ENCODE measurements at places on chromosomes 3 and 15.
A peak's percentile ranks its signal among the peaks of the same experiment; 100 is the strongest.

GRCh38 chr15:84033793-84034553 lies 201.6 kb upstream of the GOLGA6L4 start:
- DNase-seq, result no peak

DNA sequence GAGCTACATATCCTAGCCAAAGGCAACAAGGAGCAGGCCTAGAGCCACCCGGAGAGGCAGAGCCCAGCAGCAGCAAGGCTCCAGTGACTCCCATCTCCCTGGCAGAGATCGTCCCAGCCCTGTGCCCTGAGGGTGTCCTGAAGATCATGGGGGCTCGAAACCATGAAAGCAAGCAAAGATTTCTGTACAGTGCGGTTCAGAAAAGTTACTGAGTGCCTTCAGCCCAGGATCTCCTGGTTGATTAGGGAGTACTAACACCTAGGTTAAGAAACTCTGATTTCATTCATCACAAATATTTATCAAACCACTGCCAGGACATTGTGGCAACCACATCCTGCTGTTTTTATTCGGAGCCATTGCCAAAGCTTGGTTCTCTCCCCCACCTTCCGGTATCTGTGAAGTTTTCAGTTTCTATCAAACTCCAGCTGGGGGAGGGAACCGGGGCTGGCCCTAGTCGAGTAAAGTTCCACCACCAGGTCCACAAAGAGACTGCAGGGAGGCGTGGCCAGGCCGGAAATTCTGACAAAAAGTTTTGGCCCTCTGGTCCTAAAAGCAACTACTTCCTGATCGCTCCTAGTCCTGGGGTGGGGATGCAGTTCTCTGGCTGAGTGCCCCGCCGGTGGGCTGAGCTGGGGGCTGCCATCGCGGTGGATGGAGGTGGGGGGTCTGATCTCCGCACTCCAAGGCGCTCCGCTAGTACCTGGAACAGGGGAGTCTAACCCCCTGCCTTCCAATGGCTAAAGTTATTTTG lies 1.2 kb downstream of the RAB43 start:
- DNase-seq, result peak; percentile 96

GRCh38 chr3:147222291-147222690 lies 184.1 kb downstream of the ZIC4 start:
- no peak for DNase-seq

GRCh38 chr3:99961756-99962515 lies 144.3 kb downstream of the CMSS1 start:
- no peak for DNase-seq

DNA sequence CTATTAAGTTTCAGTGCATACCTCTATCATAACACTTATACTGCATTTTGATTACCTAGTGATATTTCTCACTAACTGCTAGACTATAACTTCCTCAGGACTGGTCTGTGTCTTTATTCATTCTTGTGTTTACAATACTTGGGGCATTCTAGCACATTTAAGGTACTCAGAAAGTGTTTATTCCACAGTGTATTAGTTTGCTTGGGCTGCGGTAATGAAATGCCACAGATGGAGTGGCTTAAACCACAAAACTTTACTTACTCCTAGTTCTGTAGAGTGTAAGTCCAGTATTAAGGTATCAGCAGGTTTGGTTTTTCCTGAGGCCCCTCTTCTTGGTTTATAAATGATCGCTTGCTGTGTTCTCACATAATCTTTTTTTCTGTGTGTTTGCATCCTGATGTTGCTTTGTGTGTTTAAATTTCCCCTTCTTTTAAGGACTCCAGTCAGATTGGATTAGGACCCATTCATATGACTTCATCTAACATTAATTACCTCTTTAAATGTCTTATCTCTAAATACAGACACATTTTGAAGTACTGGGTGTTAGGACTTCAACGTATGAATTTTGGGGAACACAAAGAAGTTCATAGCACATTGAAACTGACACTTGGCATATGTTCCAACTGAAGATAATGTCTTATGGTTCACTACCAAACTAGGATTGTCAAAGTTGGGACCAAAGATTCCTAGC lies 23.9 kb downstream of the RNF111 start:
- DNase-seq, result no peak

- DNase-seq, result peak; percentile 30
Measured at GRCh38 chr15:78329625-78330024, 10.5 kb upstream of the CRABP1 start.

DNA sequence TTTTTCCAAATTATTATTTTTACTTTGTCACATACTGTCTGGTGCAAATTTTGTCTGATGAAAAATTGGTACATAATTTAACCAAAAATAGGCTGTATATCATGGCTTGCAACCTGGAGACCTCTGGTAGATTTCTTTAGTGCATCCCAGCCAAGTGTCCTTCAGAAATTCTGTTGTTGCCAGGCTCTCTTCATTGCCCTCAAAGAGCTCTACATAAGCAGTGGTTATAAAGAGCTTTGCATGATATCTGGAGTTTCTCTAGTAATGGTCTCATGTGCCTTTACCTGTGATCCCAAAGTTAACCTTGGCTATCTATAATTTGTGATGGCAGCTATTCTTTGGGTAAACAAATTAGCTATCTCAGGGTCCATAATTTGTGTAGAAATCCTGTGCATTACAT lies 157.7 kb downstream of the MBNL1 start:
- no peak for DNase-seq

DNA sequence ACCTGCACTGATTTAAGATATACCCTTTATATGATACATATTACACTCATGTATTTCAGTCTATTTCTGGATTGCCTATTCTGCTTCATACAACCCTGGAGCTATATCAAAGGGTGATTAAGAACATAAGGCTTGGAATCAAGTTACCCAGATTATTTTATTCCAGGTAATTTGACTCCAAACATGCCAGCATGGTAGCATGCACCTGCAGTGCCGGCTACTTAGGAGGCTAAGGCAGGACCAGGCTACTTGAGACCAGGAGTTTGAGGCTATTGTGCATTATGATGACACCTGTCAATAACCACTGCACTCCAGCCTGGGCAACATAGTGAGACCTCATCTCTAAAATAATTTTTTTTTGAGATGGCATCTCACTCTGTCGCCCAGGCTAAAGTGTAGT lies 50.4 kb upstream of the NEO1 start:
- DNase-seq, result no peak

DNA sequence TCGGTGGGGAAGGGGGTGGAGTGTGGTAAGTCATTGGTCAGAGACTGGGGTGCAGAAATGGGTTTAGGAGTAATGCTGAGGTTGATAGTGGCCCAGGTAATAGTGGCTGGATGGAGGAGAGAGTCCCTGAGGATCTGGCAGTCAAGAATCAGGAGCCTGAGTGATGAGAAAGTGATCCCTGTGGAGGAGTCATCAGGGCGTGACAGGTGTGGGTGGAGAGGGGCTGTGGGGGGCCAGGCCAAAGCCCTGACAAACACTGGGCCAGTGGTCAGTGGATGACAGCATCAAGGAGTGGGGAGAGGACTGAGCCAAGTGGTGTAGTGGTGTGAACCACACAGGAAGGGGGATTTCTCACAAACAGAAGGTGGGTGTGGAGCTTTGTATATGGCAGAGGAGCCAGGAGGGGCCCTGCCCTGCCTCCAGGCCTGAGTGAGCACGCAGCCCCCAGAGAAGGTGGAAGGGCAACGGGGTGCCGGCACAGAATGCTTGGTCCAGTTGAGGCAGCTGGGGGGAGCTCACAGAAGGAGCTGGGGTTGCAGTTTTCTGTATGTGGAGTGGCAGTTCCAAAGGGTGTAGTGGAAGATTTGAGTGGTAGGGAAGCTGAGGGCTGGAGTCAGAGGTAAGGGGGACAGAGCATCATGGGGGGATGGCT lies 77.1 kb downstream of the SPSB4 start:
- DNase-seq, result no peak

DNA sequence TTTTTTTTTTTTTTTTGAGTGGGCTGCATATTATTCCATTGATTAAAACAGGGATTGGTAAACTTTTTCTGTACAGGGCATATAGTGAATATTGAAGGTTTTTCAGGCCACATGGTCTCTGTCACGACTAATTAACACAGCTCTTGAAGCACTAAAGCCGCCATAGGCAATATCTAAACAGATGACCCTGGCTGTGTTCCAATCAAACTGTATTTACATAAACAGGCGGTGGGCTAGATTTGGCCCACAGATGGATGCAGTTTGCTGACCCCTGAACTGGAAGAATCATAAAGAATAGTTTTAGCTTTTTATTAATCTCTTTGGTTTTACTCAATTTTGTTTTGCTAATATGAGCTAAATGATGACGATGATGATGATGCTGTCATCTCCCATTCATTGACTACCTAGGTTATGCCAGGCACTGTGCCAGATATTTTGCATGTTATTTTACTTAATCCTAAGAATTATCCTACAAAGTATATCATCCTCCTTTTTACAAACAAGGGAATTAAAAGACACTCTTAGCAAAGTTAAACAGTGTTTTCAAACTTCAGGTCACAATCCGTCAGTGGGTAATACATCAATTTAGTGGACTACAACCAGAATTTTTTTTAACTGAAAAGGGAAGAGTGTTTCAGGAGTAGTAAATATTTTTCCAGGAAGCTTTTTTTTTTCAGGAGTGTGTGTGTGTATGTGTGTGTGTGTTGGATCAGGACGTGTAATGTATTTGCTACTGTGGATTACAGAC lies 54.3 kb downstream of the LMCD1 start:
- DNase-seq, result no peak
